Muscle of arm (tissue), 14 donors: ENCODE measurements at places on chromosomes 1 and 21.

DNA sequence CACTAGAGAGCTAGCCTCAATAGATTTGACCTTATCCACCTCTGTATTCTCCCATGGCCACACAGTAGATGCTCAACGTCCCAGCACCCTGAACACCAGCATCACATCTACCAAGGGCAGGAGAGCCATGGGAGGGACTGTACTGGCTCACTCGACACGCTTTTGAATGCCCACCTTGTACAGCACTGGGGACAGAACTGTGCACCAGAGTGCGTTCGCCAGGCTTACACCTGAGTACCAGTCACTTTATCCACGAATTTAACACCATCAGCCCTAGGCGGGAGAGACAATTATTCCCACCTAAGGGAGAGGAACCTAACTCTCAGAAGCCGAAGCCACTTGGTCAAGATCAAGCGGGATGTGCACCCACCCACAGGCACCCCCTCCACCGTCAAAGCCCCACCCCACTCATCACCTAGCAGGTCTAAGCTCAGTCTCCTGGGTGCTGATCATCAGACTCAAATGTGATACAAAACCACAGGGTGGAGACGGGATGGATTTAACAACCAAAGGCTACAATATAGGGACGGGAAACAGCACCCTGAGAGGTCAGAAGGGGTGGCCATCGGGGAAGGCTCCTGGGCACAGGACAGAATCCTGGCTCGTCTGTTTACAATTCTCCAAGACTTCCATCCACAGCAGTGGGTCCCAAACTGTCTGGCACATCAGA lies 110.5 kb downstream of the GLIS1 start:
- no peak for DNase-seq

GRCh38 chr1:218330043-218330623 lies 15.0 kb upstream of the TGFB2 start:
- DNase-seq: peak; percentile 63

- no peak for DNase-seq
Observed at GRCh38 chr21:42027822-42028765, 17.9 kb upstream of the ZBTB21 start.

GRCh38 chr1:65514041-65514440 lies 93.6 kb downstream of the LEPR start:
- DNase-seq: no peak

GRCh38 chr1:186798960-186799688 lies 29.6 kb upstream of the PLA2G4A start:
- no peak for DNase-seq

GRCh38 chr1:196317535-196318522 lies 290.4 kb downstream of the KCNT2 start:
- peak; percentile 37 for DNase-seq

DNA sequence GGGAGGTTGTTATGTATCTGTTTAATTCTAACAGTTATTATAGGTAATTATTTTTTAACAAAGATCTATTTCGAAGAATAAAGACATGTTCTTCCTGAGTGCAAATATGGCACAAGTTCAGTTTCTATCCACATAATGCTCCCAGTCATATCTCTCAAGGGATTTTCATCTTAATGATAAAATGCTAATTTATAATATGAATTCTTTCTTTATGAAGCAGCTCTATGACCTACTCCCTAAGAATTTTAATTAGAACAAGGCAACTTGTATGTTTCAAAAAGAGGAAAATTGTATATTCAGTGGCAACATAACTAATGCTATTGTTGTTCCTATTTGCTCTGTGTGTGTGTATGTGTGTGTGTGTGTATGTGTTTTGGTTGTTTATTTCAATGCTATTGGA lies 1222.1 kb upstream of the NCAM2 start:
- no peak for DNase-seq

GRCh38 chr1:25065321-25065721 lies 135.2 kb upstream of the RUNX3 start:
- DNase-seq: no peak

DNA sequence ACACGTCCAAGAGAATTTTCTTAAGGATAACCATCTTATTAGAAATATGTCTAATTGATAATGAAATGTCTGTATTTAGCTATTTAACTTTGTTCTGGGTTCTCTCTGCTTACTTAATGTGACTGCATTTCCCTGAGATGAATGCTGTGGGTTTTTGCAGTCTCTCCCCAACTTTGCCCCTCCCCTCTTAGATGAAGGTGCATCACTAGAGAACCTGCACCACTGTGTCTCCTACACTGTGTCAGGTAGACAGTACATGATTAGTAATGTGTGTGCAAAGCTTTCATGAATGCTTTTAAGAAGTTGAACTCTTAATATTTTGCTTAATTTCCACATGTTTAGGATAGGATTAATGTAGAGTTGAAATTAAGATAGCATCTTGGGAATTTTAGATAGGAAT lies 51.7 kb downstream of the LRRC8D start:
- DNase-seq: no peak

GRCh38 chr1:26721669-26722355 lies 26.0 kb downstream of the ARID1A start:
- no peak for DNase-seq

DNA sequence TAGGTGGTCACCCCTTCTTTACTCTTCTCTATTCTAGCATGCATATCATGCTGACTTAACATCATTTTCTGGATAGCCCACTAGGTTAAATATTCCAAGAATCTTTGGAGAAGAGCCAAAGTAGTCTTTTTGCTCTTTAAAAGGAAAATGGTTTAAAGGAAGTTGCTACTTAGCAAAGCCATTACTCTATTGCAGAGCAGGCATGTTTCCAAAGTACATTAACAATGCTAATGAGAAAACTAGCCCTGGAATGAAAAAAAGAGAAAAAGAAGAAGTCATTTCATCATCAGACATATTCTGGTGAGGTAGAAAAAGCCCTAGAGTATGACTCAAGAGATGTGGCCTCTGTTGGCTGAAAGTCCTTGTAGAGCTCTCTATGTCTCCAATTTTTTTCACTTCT lies 74.0 kb downstream of the NUF2 start:
- no peak for DNase-seq

- DNase-seq: no peak
Observed at GRCh38 chr1:44313265-44313918, 41.7 kb downstream of the ERI3 start.

GRCh38 chr1:226454349-226454748 lies 46.5 kb upstream of the PARP1 start:
- no peak for DNase-seq

DNA sequence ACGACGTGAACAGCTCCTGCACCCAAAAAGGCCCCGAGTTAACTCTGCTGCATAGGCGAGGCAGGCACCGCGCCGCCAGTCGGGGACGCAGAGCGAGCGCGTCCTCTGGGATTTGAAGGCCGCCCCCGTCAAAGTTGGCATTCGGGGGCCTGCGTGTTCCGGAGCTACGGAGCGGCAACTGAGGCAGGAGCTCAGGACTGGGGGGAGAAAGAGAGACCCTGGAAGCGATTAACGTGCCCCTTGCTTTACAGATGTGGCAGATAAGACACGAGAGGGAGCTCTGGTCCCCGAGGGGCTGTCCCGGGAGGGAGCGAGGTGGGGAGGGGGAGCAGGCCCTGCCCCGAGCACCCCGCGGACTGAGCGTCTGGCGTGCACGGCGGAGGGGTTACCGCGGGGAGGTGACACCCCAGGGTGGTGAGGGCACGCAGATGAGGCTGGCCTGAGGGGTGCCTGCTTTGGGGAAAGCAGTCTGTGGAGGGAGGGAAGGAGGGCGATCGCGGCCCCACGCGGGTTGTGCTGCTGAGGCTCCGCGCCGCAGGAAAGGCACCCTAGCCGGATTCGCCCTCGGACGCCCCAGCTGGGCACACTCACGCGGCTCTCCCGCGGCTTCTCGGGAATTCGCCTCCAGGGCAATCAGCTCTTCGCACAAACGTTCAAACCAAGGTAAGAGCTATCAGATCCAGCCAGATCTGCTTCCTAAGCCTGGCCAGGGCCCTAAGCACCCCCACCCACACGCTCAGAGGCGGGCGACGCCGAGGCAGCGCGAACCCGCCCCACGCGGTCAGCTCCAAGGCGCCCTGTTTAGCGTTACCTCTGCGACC lies 26.5 kb downstream of the ACTA1 start:
- DNase-seq: no peak

DNA sequence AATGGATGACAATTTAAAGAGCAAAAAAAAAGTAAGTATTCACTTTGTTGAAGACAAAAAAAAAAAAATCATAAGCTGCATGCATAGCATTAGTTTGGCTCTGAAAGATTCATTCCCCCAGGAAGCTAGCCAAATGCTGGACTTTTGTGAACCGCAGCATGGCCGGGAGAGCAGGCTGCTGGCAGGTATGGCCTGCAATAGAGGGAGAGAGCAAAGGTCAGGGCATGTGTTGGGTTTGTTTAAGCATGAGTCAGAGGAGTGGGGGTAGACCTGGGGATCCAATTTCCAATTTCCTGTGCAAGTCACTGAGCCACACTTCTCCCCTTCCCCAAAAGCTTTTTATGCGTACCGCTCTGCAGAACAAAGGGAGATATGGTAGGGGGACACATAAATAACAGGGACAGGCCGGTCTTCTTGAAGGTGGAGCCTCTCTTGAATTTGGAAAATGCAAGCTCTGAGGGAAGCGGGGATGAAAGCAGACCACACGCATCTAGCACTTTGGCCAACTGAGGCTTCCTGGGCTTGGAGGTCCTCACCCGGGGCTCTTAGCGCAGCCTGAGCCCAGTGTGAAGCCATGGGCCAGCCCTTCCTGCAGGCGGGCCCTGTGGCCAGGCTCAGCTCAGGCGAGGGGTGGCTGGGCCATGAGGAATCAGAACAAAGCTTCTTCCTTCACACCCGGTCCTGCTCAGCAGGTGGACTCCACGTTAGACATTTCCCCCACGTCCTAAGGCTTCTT lies 171.1 kb downstream of the TOMM20 start:
- DNase-seq: peak; percentile 50

- DNase-seq: no peak
Observed at GRCh38 chr21:35298757-35299156, 249.7 kb upstream of the RUNX1 start.

DNA sequence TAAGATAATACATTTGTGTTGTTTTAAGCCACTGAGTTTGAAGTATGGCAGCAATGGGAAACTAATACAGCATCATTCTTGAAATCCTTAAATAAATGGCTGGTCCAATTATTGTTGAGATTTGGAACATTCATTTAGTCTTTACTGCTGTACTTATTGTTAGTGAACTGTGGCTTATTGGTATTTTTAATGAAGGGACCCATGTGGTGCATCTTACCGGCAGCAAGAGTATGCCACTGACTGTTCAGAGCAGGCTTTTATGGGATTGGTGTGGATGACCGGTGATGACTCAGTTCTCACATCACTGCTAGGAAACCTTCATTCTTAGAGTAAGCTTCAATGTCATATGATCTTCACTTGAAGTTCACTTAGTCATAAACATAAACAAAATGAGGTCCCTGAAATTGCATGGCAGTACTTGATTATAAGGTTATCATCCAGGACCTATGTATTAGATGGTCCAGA lies 31.5 kb downstream of the PRKAA2 start:
- no peak for DNase-seq
